ENCODE measurements at places on chromosomes 2 and 18.
A peak's percentile ranks its signal among the peaks of the same experiment; 100 is the strongest.

GRCh38 chr2:10132996-10133647, 10.6 kb downstream of the RRM2 start:
- no peak for DNase-seq

DNA sequence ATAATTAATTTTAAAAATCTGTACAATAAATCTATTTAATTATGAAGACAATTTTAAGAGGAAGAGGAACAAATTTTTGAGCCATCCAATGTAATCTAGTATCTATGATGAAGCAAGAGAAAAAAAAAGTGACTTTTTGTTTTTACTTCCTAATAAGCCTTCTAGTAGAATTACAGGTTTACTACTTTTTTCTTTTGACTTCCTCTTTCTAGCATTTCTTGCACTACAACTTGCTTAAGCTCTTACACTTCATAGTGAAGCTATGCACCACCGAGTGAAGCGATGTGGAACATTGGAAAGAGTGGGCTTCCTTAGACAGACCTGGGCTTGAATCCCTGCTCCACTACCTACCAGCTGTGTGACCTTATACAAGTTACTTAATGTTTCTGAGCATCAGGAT, 2.1 kb downstream of the SERPINB2 start:
- DNase-seq = no peak

DNA sequence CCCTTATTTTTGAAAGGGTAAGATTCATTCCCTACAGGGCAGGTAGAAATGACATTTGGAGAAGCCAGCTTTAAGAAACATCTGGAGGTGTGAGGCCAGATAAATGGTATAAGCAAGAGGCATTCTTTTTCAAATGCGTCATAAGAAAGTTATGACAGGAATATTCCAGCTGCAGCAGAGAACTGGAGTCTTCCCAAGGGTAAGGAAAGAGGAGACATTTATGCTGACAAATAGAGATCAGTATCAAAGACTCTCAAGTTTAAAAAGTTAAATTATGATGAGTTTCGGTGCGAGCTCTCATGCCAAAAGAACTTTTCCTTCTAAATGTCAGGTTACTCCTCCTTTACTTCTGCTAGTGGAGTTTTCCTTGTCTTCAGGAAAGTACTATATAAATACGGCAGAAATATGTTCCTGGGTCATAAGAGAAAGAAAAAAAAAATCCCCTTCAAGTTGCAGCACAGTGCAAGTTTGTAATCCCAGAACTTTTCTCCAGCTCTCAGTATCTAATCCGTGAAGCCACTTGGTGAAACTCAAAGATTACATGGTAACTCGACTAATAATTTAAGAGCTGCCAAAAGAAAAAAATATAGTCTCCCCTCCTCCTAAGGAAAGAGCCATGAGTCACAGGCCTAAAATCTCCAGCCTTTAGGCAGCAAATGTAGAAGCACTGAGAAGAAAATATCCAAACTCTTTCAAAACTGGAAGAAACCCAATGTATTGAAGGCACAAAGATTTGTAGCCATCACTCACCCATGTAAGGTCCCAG, 428.1 kb downstream of the MEIS1 start:
- DNase-seq = no peak

- no peak for DNase-seq
Observed at GRCh38 chr2:143321994-143322393, 192.8 kb downstream of the ARHGAP15 start.

DNA sequence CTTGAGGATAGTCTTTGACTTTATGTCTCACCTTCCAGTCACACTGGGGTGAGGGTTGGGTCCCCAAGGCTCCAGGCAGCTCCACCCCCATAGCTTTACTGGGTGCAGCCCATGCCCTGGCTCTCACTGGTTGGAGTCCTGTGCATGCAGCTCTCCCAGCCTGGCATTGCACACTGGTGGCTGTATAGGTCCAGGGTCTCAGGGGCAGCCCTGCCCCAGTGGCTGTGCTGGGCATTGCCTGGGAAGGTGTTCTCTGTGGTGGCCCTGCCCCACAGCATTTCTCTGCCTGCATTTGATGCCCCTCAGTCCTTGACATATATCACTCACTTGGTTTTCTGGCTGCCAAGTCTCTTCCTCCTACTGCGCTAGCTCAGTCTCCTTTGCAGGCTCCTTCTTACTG, 21.2 kb downstream of the MPHOSPH10 start:
- DNase-seq = no peak

GRCh38 chr2:44778671-44779476, 162.6 kb upstream of the SIX3 start:
- no peak for DNase-seq

GRCh38 chr18:23588836-23589560, 2.7 kb upstream of the NPC1 start:
- no peak for DNase-seq

DNA sequence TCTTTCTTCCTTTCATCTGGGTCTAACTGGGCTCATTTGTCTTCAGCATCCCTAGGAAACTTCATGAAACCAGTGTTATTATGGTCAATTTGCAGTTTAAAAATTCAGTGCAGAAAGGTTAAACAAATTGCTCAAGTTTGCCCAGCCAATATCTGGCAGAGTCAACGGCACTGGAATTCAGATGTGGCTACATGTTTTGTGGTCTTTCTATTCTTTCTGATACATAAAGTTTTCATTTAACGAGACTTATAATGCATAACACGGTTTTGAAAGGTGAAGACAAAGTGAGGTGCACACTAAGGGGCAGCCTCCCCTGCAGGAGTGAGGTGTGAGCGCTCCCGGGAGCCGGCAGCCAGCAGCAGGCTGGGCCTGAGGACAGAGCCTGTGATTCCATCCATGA, 164.6 kb downstream of the RTP5 start:
- no peak for DNase-seq

DNA sequence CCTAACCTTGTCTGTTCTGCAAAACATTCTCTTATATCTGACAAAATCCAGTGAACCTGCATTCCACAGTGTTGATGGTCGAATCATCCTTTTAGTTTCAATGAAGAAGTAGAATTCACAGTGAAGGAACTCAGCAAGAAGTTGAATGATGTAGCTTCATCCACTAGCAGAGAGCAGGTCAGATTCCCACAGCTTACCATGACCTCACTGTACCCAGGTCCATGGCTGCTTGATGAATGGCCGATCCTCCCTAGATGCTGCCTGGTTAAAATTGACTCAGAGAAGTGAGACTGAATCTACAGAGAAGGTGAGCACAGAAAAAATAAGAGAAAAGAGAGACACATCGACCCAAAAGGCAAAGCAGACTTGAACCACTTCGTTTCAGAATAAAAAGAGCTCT, 906.0 kb upstream of the CHAC2 start:
- DNase-seq = no peak

DNA sequence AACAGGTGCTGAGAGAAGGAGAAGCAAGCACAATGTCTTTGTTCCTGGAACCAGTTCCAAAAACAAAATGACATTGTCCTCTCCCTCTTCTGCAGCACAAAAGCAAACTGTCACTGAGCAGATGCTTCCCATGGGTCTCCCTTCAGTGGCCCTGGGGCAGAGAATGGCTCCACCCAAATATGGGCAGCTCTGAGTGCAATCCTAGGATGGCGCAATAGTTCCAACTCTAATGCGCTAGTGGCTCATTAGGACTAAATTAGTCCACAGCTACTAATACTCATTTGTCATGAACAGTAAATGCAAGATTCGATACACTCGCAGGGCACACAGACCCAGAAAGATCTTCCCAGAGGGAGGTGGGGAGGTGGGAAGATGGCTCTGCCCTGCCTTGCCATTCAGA, 205.2 kb upstream of the CHAC2 start:
- no peak for DNase-seq

DNA sequence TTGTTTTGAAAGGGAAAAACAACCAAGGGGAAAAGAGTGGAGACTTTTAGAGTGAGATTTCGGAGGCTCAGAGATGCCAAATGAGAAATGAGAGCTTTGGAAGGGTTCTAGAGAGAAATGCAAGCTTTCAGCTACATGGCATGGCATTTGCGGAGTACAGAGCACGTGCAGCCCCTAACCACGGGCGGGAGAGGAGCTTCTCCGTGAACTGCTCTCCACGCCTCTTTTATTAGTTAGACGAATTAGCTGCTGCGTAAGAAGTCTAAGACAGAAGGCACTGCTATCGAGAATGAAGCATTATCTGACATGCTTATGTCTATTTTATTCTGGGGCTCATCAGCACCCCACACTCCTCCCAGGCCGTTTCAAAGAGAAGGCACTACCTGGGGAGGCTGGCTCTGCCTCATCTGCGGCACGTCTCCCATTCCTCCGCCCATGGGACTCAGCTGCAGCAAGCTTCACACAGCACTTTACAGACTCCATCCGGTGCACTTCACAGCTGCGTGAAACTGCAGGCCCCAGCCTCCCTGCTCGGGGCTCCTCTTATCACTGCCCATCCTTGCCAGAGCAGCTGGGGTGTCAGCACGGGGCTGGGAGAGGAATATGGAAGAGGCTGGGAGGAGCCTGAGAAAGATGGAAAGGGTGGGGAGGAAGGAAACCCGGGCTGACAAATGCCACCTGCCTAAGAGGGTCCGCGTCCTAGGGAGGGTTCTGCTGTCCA, 207.3 kb upstream of the APCDD1 start:
- no peak for DNase-seq

DNA sequence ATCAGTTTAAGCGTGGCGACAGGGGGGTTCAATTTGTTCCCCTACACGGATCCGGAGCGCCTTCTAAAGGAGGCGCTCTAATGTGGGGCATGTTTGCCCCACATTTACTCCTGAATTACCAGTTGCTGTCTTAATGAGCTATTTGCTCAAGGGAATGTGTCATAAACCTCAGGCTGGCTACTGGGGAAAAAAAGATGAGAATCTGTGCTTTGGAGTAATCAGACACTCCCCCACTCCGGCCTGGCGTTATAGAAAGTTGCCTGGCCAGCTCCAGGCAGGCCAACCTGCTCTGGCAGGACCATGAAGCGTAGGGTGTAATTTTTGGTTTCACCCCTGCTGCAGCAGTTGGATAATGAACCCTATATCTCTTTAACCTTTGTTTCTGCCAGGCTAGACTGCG, 31.0 kb upstream of the MAP3K20 start:
- DNase-seq = no peak

GRCh38 chr18:8966821-8967220, 135.7 kb upstream of the NDUFV2 start:
- DNase-seq = no peak

GRCh38 chr2:105297216-105297615, 32.3 kb downstream of the TGFBRAP1 start:
- no peak for DNase-seq

- no peak for DNase-seq
Observed at GRCh38 chr2:71730785-71731383, 277.5 kb downstream of the DYSF start.

GRCh38 chr2:128362889-128363228, 44.2 kb upstream of the HS6ST1 start:
- no peak for DNase-seq

- no peak for DNase-seq
Observed at GRCh38 chr18:30465096-30465495, 577.4 kb downstream of the DSC3 start.

GRCh38 chr18:40048886-40049650, 1906.0 kb upstream of the PIK3C3 start:
- no peak for DNase-seq

DNA sequence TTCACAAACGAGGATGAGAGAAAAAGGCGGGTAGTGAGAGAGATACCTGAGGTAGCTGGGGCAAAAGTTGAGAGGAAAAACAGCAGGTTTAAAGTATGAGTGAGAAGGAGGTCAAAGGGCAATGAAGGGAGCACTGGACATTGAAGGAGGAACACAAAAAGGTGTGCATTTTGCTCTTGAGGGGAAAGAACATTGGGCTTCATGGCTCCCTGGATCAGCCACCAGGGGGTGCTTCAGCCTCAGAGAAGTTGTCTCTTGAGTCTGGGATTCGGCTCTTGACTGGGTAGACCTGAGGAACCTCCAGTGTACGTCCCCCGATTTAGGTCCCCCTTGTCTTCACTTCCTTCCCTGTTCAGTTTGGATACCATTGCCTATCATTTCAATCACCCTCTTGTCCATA, 128.5 kb downstream of the RAPGEF4 start:
- peak; percentile 21 for DNase-seq

DNA sequence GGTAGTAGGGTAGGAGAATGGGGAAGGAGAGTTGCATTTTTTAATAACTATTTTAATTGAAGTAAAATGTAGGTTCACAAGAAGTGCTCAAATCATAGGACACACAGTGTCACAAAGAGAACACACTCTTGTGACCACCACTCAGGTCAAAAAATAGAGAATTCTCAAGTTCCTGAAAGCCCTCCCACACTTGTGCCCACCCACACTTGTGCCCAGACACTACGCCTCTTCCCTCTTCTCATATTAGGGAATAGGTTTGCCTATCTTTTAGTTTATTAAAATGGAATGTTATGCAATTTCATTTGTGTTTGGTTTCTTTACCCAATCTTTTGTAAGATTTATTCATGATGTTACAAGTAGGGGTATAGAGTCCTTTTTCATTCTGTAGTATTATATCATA, 67.2 kb downstream of the UGGT1 start:
- DNase-seq = no peak

DNA sequence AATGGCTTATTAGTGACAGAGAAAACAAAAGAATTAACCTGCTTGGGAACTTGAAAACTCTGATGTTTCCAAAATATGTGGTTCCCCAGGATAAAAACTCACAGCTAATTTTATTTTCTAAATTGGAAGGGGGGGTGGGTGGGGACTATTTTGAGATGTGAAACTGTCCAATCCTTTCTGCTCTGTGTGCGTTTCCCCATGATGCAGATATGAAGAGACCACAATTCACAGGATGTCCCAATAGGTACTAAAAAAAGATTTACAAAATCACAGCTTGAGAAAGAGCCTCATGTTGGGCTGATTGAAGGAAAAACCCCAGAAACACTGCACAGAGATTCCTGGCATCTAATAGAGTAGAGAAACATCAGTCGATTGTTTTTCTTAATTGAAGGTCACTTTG, 273.2 kb downstream of the ARHGAP15 start:
- DNase-seq = no peak

DNA sequence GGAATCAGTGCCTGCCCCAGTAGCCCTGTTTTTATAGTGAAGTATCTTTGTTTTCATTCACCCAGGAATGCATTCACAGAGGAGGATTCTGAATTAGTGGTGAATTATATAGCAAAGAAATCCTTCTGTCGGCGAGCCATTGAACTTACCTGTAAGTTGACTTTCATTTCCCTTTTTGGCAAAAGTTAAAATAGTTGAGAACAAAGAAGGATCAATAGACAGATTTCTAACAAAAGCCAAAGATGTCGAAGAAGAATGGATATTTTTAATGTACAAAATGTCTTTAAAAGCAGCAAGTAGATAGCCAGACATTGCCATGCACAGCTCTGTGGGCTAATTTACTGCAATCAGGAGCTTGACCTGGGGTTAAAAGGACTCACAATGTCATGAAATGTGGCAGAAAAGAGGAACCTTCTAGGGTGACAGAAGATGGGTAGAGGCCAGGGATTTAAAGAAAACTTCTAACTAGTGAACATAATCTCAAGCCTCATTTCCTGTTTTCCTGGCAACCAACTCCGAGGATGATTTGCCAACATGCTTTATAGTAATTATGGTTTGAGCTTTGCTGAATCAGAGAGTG, 53.8 kb upstream of the TMEM87B start:
- DNase-seq = no peak
